ENCODE measurements at places on chromosomes 1 and 21.

GRCh38 chr1:8362701-8363101 lies 44.8 kb downstream of the SLC45A1 start:
- DNase-seq: no peak

GRCh38 chr1:27001570-27002360 lies 8.3 kb downstream of the TRNP1 start:
- peak; percentile 53 for DNase-seq

- DNase-seq: peak; percentile 62
Measured at GRCh38 chr1:243917177-243917862, 67.3 kb upstream of the AKT3 start.

GRCh38 chr1:65112811-65113210 lies 35.2 kb upstream of the AK4 start:
- no peak for DNase-seq

DNA sequence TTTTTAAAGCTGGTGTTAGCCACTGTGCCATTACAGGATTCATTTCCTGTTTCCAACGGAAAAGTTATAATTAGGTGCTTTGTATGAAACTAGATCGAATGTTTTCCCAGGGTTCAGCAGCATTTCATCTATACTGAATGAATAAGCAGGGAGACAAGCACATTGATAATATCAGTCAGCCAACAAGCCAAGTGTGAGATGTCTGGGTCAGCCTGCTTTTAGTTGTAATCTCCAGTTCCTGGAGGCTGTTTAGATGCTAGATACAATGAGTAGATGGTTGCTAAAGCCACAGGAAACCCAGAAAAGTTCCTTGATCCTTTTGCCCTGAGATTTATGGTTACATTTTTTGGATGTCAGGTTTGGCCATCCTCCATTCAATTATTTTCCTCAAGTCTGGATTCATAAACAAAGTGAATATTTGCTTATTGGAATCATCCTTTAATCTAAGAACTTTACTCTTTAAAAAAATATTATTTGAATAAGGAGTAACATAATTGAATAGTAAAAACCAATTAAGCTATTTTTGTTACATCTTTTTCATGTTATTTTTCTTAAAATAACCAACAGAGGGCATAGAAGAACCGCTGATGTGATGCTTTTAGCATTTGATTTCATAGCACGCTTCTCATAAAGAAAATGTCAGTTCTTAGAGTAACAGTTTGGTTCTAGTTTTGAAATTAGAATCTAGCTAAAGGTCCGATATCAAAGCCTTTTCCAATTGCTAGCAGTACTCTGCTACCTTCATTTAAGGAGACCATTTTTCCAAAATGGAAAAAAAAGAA lies 76.6 kb downstream of the HSPA13 start:
- no peak for DNase-seq

GRCh38 chr1:171115280-171115897 lies 24.7 kb downstream of the FMO3 start:
- no peak for DNase-seq

DNA sequence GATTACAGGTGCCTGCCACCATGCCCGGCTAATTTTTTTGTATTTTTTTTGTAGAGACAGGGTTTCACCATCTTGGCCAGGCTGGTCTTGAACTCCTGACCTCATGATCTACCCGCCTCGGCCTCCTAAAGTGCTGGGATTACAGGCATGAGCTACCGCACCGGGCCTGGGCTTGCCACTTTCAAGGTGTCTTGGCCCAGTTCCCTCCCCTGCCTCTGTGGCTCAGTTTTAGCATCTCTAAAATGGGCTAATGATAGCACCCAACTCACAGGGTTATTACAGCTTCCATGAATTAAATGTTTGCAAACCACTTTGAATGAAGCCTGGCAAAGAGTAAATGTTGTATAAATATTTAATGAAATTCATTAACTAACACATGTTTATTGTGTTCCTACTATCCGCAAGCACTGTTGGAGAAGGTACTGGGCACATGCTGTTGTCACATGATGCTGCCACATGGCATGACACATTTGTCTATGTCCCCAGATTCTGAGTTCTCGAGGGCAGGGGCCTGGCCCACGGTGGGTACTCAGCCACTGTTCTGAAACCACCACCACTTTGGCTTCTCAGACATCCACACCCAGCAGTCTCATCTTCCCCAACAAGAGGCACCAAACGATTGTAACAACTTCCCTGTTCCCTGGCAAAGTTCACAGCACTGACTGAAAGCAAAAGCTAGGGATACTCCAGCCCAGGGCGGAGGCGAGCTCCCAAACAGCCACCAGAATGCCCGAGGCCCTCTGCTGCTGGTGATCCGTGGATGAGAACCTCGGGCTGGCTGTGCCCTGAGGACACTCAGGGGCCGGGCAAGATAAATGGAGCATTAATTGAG lies 9.7 kb downstream of the IFFO2 start:
- DNase-seq: no peak

DNA sequence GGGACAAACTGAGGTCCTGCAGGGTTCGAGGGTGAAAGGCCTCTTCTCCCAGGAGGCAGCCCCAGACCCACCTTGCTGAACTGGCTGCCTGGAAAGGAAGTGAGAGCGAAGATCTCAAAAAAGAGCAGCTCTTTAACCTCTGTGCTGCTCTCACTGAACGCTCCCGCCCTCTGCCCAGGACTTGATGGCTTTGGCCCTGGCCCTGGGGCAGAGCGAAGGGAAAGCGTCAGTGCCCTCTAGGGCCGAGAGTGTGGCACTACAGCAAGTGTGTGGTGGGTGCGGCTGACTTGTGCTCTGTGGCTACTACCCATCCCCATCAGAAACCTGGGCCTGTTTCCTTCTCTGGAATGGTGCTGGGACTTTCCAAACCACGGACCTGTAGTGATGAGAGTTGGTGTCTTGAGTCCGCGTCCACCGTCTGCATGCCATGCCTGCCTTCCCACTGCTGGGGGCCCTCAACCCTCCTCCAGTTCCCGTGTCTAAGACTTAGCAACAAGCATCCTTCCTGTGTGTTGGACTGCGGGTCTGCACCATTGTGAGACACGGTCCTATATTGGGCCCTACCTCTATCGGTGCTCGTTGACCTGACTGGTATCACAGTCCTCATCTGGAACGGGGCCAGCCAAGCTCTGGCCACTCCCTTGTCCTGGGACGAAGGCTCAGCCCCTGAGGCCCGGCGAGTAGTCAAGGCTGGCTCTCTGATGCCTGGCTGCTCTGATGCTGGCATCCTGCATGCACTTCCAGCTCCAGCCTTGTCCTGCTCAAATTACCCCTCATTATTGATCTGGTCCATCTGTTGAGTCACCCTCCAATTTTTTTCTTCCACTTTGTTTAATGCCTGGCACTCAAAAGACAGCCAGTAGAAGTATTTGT lies 180.3 kb downstream of the DISC1 start:
- peak; percentile 89 for DNase-seq

DNA sequence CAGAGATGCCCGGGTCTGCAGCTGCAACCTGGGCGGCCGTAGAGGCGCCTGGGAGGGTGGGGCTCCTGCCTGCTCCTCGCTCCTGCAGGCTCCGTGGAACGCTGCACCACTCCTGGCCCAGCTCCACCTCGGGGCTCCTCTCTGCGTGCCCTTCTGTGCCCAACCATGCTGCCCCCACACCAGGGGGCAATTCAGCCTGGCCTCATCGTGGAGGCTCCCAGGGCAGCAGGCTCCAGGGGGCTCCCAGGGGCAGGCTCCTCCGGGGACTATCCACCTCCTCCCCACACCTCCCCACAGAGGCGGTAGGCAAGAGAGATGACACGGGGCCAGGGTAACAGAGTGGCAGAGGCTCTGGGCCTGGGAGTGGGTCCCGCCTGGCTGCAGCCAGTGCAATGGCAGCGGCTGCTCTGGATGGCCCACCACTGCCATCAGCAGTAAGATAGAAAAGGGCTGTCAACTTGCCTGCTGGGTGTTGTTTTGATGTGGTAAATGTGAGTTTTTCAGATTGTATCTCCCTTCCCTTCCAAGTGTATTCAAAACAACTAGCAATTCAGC lies 22.4 kb upstream of the LRRC8C start:
- no peak for DNase-seq

DNA sequence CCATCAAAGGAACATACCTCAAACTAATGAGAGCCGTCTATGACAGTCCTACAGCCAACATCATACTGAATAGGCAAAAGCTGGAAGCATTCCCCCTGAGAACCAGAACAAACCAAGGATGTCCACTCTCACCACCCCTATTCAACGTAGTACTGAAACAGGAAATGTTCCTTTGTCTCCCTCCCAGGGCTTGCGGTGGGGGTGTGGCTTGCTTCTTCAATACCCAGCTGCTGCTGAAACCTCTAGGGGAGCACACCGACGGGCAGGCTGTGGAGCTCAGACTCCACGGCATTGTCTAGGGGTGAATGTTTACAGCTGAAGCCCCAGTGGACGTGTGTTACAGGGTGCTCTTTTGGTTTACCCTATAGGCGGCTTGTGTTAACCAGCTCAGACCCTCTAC lies 30.5 kb upstream of the B3GALT2 start:
- peak; percentile 79 for DNase-seq

DNA sequence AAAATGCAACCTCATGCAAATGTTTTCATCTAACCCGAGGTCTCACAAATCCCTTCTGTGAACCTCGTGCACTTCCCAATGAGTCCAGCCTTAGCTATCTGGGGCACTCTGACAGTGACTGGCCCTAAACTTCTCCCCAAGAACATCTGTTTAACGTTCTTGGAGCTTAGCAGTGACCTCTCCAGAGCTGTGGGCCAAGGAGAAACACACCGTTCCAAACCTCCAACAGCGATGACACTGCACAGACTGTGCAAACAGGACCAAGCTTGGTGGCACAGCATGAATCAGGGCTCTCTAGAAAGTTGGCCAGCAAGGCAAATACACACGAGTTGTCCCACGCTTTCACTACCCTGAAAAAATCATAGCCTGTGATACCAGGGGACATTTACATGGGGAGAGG lies 15.8 kb downstream of the BEND5 start:
- DNase-seq: no peak

GRCh38 chr1:2602866-2603520 lies 16.4 kb downstream of the PRXL2B start:
- DNase-seq: no peak

DNA sequence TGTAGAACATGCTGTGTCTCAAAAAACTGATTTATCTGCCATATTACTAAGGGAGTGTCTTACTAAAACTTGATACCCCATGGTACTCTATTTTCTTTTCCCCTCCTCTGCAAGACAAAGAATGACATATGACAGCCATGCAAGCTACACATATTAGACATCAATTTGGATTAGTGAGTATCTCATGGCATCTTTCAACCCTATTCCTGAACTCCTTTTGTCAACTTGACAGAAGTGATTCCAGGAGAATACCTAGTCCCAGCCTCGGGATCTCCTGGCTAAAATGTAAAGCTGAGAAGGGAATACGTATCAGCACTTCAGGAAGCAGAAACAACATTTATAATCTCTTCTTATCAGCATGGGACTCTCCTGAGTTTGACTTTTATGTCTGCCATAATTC lies 43.7 kb downstream of the ADGRL2 start:
- no peak for DNase-seq

DNA sequence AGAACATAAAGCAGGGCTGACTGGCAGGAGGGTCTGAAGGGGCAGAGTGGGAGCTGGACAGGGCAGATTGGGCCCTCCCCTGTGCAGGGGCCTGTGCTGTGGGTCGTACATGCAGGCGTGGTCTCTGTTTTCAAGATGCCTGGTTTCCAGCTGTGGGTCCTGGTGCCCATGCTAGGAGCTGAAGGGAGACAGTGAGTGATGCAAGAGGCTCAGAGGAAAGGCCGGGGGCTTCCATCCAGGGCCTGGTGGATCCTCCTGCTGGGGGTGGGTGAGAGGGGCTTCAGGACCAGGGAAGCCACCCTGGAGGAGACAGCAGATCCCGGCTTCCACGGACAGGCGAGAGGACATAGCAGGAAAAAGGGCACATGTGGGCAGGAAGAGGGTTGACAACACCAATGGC lies 349.0 kb upstream of the VAMP3 start:
- DNase-seq: no peak

DNA sequence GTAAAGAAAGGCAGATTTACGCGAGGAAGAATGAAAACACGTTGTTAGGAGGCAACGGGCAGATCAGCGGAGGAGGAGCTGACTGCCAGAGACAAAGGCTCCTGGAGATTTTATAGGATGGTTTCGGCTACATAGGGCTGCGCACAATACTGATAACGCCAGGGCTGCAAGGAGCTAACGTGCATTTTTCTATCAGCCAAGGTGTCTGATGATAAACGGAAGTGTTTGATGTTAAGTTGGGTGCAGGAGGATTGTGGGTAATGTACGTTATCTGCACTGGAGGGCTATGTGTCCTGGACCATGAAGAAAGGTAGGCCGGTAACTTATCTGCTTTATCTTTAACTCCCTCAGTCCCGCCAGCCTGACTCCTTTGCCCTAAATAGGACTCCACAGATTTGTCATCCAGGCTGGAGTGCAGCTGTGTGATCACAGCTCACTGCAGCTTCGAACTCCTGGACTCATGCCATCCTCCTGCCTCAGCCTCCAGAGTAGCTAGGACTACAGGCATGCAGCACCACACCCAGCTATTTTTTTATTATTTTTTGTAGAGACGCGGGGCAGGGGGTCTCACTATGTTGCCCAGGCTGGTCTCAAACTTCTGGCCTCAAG lies 29.6 kb downstream of the SETD4 start:
- DNase-seq: no peak

DNA sequence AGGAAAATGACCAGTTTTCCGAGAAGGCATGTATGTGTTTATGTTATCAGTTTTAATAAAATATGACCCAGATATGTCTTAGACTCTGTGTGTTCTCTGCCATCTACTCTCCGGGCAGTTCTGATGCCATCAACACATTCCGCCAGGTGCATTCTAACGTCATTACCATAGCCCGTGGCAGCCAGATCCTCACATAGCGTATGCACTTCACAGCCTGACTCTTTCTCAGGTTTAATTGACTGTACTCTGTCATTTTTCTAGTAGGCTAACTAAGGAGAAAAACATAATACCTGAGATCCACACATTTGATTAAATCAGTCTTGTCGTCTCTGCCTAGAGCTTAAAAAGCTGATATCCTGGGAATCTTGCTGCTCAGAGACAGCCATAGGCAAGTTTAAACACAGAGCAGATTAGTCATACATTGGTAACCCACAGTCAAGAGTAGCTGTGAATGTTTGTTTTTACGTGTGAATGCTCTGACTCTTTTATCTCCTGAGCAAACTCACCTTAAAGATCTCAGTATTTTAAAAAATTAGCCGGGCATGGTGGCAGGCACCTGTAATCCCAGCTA lies 175.9 kb downstream of the GREM2 start:
- no peak for DNase-seq

GRCh38 chr1:239155466-239156091 lies 230.8 kb upstream of the CHRM3 start:
- no peak for DNase-seq

DNA sequence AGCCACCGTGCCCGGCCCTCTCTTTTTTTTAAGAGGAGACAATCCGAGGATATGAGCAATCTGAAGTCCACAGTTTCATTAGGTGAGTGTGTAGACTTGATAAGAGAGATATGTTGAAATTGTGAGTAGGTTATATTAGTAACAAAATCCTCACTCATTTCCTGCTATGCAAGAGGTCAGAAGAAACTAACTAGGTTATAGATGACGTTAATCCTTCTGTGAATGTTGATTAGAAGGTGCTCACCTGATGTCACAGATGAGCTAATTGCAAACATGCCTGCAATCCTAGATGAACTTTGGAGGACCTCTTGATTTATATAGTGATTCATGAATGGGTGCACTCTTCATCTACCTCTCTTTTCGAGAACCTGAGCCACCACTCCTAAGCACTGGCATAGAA lies 29.3 kb downstream of the NTMT2 start:
- DNase-seq: no peak

GRCh38 chr1:219812491-219813203 lies 115.7 kb downstream of the SLC30A10 start:
- DNase-seq: peak; percentile 77

All from H9 (cell line).